AG04450 (cell line): ENCODE measurements at places on chromosomes 7 and 10. TPM values are rescaled to one million over a fixed set of nuclear protein-coding genes. Genes with fewer than 3 reads are reported as not detected.

Gene PNLIPRP3
- not detected in 2 replicates for polyA plus RNA-seq

Gene PLEKHA1
- 17.6 and 25.5 TPM in 2 replicates for polyA plus RNA-seq

- DNase-seq: no peak
Measured at GRCh38 chr7:142299237-142299781, 41.5 kb upstream of the PRSS58 start.

- DNase-seq: no peak
Measured at GRCh38 chr7:134565643-134566136, 16.8 kb downstream of the AKR1B15 start.
